ENCODE measurements at places on chromosomes 6 and 20.
A peak's percentile ranks its signal among the peaks of the same experiment; 100 is the strongest.

DNA sequence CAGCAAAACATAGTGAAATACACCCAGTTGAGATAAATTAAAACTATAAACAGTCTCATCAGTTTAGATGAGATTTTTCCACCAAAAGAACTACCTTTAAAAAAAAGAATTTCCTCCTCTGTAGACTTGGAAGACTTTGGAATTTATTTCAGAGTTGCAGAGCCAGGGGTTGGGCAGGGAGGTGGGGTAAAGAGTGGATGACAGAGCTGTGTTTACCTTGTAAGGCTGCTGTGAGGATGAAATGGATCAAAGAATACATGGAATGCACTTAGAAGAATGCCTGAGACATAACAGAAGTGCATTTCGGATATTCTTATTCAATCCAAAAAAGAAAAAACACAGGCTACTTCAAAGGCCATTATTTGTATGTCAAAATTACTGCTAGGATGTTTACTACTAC is 6.4 kb upstream of the LY86 start:
- no peak for DNase-seq

DNA sequence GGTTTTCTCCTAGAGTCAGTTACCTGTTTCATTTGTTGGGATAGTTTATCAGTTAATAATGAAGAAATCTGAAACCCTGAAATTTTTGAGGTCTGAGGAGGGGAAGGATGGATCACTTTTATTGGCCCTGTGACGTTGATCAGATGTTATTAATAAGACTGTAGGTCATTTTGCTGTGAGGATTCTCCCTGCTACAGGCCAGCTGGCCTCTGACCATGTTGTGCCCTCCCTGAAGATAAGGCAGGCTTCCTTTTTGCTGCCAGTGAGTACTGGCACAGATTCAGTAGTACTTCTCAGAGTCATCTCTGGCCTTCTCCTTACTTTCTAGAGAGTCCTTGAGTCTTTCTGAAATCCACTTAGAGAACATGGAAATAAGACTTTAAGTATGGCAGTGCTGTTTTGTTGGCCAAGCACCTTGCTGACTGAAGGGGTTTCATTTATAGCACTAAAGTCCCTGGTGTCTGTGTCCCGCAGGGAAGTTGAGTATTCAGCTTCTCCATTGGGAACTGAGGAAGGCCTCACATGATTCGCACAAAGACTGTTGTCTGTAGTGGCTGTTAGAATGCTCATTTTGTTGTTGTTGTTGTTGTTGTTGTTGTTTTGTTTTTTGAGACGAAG is 202.6 kb downstream of the DTNBP1 start:
- no peak for DNase-seq

DNA sequence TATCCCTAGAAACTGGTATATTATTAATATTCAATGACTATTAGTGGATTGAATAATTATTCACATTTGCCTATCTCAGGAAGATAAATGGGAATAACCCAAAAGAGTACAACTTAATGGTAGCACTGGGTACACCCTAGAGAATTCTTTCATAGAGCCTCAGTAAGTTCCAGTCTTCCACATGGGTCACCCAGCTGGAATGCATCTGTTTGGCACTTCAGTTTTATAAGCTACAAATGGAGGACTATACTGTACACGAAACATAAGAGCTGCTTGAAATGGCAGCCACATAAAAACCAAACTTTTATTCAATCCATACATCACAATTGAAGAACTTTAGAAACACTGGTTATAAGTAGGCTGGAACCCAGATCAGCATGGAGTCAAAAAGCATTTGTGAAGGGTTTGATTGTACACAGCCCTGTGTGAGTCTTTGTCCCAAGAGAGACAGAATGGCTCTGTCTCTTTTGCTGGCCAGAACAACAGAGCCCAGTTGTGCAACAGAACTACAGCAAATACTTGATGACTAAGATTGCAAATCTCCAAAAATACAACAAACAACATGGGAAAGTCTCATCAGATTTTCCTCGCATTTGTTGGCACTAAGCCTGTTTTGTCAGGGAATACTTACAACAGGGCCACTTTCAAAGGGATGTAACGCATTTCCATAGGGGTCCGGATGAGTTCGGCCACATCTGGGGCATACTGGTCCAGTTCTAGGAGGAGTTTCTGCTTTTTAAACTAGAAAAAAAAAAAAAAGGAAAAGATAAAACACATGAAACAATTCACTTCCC is 39.5 kb downstream of the PIGU start:
- peak; percentile 46 for DNase-seq

DNA sequence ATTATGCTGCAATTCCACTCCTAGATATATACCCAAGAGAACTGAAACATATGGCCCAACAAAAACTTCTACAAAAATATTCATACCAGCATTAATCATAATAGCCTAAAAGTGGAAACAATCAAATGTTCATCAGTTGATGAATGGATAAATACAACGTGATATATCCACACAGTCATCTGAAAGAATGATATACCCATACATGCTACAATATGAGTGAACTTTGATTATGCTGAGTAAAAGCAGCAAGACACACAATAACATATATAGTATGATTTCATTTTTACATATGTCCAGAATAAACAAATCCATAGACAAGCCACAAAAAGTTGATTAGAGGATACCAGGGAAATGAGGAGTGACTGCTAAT is 30.7 kb downstream of the CDK19 start:
- no peak for DNase-seq

DNA sequence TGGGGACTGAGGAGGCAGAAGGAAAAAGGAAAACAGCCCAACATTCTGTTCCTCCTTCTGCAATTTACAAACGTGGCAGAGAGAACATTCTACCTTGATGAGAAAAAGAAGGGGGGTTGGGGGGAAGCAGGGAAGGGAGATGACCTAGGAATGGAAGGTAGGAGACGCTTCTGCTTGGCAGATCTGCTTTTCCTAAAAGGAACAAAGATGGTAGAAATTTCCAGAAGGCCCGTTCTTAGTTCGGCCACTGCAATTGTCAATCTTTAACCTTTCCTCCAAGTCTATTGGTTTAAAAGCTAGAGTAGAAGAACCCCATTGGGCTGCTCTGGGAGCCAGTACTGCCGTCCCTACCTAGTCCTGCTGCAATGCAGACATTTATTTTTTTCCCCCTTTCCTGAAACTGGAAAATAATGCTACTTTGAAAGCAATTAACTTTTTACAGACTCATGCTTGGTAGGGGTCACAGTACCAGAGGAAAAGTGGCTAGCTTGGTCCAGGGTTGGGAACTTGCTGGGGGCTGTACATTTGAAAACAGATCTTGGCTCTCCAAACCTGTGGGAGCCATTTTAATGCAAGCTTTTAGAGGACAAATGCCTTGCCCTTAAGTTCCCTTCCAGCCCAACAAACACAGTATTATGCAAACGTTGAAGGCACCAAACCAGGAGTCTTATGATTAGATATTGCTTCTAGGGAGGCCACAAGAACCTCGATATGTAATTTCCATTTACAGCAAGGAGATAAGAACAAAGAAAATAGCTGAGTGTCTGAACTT is 2.6 kb downstream of the ZMYND8 start:
- DNase-seq, result peak; percentile 33

DNA sequence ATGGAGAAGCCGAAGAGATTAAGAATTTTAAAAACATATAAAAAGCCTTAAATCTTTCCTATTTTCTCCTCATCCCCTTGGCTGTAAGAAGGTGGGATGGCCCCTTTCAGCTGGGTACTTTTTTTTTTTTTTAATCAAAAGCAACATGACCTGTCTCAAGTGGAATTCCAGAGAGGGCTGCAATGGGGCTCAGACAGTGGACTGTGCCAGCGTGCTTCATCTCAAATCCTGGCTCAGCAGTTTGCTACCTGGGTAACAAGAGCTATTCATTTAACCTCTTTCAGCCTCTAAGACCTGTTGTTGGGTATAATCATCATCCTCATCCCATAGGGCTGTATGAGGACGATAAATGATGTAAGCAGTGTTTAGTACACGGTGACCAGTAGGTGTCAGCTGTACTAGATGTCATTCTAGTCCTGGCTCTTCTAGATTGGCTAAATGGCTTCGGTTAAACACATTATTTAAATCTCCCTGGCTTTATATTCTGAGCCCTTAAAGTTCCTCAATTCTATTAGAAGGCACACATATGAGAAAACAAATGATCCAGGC is 6.9 kb upstream of the PPP1R3G start:
- no peak for DNase-seq

DNA sequence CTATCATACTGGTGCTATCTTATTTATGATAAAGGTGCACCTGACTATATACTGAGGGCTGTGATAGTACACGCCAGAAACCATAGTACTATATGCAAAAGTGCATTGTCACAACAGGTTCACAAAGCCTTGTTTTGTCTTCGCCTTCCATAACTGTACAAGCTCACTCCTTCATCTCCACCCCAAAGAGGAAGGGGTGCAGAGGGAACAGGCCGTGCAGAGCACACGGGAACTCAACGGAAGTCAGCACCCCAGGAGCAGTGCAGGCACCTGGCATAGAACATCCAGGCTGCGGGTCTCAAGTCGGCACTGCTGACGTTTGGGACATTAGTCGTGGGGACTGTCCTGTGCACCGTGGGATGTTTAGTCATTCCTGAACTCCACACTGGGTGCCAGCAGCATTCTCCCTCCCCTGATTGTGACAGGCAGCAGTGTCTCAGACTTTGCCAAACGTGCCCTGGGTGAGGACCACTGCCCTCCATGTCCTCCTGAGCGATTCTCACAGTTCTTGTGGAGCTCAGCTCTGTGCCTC is 99.7 kb downstream of the PXDC1 start:
- DNase-seq, result no peak

DNA sequence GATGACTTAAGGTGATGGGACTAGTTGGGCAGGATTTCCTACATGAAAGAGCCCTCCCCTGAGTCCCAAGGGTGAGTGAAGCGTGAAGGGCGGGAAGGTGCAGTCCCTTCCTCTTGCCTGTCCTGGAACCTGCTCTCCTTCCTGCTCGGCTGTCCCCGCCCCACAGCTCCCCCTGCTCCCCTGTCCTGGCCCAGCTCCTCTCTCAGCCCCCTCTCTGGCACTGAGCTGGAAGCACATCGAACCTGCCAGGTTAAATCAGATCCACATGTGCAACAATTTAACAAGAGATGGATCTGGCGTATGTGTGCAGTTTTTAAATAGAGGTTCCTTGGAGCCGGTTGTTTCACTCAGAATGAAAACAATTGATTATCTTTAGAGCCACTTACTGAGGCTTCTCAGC is 95.0 kb downstream of the LRFN2 start:
- DNase-seq, result no peak

- DNase-seq, result no peak
Measured at GRCh38 chr6:140438346-140438735, 1063.9 kb upstream of the CITED2 start.

DNA sequence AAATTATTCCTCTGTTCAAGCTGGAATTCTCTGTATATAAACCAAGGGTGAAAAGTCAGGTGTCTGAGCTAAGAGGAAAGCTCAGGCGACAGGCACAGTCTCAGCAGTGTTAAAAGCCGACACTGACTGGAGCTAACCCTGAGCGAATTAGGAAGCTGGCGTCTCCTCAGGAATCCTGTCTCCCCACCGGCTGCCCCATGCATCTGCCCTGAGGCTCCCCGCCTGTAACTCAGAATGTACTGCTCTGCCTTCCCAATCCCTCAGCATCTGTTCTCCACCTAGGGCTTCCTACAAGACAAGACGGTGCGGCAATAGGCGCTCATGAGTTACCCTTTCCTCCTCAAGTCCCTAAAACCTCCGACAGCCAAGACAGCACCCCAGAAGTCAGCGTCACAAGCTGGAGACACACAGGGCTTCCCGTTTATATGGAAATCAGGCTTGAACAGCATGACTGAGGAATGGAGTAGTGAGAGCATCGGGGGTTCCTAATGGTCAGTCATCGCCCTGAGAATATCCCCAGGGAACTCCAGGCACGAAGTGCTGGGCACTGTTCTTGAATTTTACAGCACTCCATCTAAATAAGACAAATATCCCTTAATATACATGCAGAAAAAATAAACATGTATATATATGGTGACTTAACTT is 33.5 kb downstream of the WDR27 start:
- DNase-seq, result no peak

- no peak for DNase-seq
Measured at GRCh38 chr20:62796699-62797491, 622 bp downstream of the MRGBP start.

GRCh38 chr20:61628901-61629601 is 377.0 kb downstream of the CDH4 start:
- DNase-seq, result peak; percentile 33

GRCh38 chr20:42985628-42986027 is 204.1 kb downstream of the PTPRT start:
- DNase-seq, result no peak

GRCh38 chr6:54284161-54284860 is 23.9 kb upstream of the TINAG start:
- DNase-seq, result peak; percentile 22

DNA sequence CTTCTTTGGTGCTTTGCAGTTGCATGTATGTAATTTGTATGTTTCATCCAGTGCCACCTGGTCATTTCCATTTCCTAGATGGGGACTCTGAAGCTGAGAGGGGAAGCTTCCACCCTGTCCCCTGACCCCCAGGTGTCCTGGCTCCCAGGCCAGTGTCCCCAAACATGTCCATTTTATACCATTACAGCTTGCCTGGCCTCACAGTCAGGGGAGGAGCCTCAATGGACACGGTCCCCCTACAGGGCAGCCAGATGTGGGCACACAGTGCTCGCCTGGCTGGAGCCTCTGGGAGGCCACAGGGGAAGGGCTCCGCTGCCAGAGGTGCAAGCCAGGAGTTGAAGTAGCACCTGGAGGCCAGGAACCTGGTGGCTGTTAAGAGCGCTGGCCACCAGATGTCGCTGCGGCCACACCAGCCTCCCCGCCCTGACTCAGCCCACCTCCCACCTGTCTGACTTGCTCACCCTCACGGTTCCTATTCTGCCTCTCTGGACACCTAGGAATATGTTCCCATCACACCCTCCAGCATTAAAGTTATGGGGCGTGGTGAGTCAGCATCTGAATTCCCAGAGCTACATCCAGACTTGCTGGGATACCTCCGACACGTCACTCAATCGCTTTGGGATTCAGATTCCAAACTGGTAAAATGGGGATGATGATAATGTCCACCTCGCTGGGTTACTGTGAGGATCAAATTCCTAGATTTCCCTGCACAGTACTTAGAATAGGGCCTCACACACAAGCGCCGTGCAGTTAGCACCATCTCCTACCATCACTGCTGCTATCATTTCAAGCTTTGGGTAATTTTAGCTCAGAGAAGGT is 107.4 kb downstream of the SULF2 start:
- DNase-seq, result no peak

Measured in astrocyte of the spinal cord (primary cell).